ENCODE measurements at places on chromosomes 1 and 21. TPM values are rescaled to one million over a fixed set of nuclear protein-coding genes. Genes with fewer than 3 reads are reported as not detected.

GRCh38 chr1:76625886-76626678, 241.2 kb upstream of the ST6GALNAC5 start:
- peak; percentile 9 for DNase-seq

The LUZP1 gene
- 24.3 TPM for total RNA-seq

The C8B gene
- not detected for total RNA-seq

GRCh38 chr1:57082711-57083439, 117.1 kb upstream of the C8B start:
- DNase-seq = no peak

The KRTAP27-1 gene
- not detected for total RNA-seq

DNA sequence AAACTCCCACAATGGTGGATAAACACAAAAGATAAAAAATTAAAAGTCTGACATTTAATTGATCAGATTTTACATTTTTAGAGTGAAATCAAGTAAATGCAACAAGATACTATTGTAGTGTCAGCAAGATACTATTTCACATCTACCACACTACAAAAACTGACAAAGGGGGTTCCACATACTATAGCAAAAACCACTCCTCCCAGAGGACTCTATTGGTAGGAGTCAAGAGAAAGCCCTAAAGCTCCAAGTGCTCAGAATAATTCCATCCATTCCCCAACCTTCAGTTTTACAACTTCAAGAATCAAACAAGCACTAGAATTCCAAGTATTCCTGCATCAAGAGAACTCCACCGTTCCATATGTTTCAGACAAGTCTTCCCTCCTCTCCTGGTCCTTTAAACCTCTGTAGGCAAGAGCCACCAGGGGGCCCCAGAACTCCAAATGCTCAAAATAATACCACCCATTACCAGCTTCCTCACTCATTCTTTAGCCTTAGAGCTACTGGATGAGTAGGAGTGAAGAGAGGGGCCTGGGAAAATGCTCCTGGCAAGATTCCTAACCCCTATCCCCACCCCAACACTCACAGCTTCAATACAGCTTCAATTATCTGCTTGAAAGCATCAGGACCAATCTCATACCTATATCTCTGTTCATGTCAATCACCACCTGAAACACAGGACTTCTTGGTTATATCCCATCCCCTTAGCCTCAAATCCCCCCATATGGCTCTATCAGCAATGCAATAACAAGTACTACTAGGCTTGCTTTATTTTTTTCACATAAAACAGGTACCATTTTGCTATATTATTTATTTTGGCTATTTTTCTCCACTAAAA, 9.9 kb downstream of the TOR1AIP2 start:
- DNase-seq = peak; percentile 25

GRCh38 chr1:228275179-228275429, 67.3 kb downstream of the OBSCN start:
- no peak for DNase-seq

- DNase-seq = no peak
Observed at GRCh38 chr1:158131217-158131616, 49.5 kb upstream of the CD1D start.

GRCh38 chr1:219657186-219657585, 44.3 kb upstream of the ZC3H11B start:
- no peak for DNase-seq

The NGF gene
- total RNA-seq = 0.51 TPM

GRCh38 chr21:14591882-14592281, 45.8 kb upstream of the SAMSN1 start:
- no peak for DNase-seq

The CIART gene
- not detected for total RNA-seq

GRCh38 chr1:37317870-37318467, 156.4 kb upstream of the ZC3H12A start:
- DNase-seq = peak; percentile 9

- peak; percentile 39 for DNase-seq
Observed at GRCh38 chr1:9400425-9401079, 107.9 kb downstream of the SPSB1 start.

The ASPM gene
- 57.8 TPM for total RNA-seq

DNA sequence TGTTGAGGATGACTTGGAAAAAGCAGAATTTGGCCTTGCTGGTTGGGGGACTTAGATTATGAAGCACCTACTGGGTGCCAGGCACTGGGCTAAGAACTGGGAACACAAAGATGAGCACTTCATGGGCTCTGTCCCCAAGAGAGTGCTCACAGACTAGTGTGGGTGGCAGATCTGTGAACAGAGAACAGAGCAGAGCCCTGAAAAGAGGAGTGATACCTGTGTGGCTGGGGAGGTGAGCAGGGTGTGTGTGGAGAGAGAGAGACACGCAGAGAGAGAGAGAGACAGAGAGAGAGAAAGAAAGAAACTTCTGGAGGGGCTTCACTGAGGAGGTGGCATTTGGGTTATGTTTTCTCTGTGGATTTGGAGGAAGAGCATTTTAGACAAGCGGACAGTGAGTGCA, 61.1 kb upstream of the PPP2R5A start:
- DNase-seq = no peak

DNA sequence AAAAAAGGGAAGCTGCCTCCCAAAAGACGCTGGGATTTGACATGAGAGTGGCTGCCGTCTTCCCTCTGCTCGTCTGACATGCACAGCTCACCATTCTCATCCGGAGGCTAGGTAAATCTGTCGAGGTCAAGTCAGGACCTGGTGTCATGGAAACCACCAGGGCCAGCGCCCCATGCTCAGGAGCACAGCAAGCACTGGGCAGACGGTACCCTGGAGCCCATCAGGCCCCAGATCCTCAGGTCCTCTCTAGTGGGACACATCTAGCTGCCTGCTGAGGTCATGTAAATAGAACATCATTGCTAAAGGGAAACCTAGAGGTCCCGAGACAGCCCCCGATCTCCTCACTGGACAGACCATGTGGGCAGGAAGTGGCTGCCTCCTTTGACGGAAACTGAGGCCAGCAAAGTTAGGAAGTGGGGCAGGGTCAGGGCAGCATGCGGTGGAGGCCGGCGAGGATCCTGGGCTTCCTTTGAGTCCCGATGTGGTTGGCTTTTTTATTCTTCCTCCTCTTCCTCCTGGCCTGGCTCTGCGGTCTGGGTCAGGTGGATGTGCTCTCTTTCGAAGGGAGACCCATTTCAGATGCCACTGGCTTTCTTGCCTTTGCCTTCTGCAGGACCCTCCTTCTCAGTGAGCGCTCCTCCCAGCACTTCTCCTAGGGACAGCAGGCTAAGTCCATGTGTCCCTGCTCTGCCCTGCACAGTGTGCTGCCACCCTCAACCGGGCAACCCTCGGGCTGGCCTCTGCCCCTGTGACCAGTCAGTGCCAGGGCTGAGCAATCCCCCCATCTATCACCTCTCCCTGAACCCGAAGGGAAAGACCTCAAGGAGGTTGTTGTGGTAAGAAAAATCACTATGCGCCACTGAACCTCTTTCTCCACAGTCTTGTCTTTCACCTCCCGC, 5.9 kb downstream of the AGT start:
- no peak for DNase-seq

GRCh38 chr1:19363536-19364152, 51.5 kb downstream of the SLC66A1 start:
- no peak for DNase-seq

GRCh38 chr1:66402194-66402593, 131.8 kb upstream of the SGIP1 start:
- DNase-seq = no peak
